ENCODE measurements at places on chromosomes 13 and 19.

GRCh38 chr13:21434588-21434987, 24.5 kb downstream of the ZDHHC20 start:
- DNase-seq = peak; percentile 8

DNA sequence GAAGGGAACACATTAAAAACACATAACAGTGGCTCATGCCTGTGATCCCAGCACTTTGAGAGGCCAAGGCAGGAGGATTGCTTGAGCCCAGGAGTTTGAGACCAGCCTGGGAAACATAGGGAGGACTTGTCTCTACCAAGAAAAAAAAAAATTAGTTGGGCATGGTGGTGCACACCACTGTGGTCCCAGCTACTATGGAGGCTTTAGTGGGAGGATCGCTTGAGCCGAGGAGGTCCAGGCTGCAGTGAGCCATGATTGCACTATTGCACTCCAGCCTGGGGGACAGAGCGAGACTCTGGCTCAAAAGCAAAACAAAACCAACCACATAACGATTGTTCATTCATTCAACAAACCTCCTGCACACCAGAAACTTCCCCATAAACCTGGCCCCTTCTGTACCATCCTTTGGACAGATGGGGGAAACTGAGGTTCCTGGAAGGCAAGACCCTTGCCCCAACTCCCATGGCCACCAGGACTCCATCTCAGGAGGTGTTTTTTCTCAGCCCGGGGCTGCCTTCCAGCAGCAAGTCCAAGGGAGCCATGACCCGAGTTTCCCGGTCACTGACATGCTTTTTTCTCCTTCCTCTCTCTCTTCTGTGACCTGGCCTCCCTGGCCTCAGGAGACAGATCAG, 4.3 kb downstream of the FOSB start:
- DNase-seq = no peak

GRCh38 chr13:101572456-101572855, 120.0 kb downstream of the ITGBL1 start:
- peak; percentile 28 for DNase-seq

- peak; percentile 80 for DNase-seq
These were observed 642.1 kb upstream of the ARGLU1 start for GRCh38 chr13:107209824-107210722.

DNA sequence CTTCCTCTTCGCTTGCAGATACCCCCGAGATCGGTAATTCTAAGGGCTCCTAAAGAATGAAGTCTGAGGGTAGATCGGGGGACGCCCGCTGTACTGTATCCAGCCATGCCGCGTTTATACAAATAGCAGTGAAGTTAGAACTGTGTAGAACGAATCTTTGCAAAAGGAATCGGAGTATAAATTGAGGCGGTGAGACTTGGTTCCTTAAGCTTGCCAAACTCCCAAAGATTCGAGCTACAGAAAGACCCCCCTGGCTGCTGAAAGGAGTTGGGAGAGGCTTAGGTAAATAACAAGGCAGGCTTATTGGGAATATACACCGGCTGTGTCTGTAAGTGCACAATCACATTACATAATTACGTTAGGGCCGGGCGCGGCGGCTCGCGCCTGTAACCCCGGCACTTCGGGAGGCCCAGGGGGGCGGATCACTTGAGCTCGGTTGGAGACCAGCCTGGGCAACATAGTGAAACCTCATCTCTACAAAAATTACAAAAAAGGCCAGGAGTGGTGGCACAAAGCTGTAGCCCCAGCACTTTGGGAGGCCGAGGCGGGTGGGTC, 12.2 kb downstream of the TMEM160 start:
- peak; percentile 33 for DNase-seq

DNA sequence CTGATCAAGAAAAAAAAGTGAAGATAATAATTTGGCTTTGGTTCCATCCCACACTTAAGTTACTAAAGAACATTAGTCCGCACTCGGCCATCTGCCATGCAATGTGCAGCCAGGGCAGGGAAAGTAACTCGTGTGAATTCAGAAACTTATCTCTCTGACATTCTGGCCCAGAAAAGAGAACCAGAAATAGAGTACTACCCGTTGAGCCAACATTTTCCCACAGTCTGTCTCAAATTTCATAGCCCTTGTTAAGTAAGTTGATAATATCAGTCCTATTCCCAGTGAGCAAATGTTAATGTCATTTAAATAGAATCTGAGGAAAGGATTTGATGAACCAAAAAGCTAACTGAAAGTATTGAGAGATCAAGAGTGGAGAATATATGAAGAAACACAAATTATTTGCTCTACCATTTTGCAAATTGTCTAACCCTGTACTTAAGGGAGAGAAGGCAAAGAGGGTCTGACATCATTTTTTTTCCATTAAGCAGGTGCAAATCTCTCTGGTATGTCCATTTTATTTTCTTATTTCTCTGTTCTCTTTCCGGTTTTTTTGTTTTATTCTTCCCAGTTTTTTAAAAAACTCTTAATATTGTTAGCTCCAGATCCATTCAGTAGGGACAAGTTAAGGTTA, 156.3 kb downstream of the NDFIP2 start:
- DNase-seq = peak; percentile 12

GRCh38 chr19:32068793-32069192, 276.6 kb upstream of the ZNF507 start:
- DNase-seq = no peak

- peak; percentile 80 for DNase-seq
These were observed 314.4 kb downstream of the PCDH9 start for GRCh38 chr13:66915596-66916185.

DNA sequence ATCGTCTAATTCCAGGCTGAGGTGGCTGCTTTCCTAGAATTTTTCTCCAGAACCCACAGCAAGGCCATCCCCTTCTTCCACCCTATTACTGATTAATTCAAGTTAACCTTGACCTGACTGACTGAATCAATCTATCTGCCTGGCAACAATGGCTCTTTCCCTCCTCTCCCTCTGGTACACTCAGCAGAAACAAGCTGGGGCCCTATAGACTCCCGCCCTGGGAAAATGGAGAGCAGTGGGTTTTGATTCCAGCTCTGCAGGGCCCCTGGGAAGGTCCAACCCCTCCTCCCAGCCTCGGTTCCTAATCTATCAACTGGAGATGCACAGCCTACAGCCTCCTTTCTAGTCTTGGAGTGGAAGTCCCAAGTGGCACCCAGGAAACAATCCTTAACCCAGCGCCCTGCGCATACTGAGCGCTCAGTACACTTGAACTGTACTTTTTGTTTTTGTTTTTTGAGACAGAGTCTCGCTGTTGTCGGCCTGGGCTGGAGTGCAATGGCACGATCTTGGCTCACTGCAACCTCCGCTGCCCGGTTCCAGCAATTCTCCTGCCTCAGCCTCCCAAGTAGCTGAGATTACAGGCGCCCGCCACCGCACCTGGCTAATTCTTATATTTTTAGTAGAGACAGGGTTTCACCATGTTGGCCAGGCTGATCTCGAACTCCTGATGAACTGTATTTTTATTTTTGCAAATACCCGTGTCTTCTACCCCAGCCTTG, 5.2 kb upstream of the C3 start:
- DNase-seq = no peak

- DNase-seq = no peak
These were observed 2.6 kb upstream of the SLC5A5 start for GRCh38 chr19:17869114-17869608.

DNA sequence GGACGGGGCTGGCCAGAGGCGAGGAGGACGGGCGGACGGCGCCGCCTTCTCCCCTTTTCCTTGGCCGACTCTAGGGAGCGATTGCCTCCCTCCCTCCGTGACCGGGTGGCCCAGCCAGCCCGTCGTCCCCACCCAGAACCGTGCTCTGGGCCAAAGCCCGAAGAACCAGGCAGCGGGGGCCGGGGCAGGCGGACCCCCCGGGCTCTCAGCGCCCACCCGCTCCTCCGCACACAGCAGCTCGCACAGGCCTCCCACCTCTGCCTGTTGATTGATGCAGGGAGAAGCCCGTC, 9.3 kb upstream of the MARCHF2 start:
- DNase-seq = no peak

- DNase-seq = peak; percentile 74
These were observed 14.8 kb downstream of the LYPD3 start for GRCh38 chr19:43450545-43450997.

- DNase-seq = no peak
These were observed 27.8 kb upstream of the F2RL3 start for GRCh38 chr19:16861011-16861410.

GRCh38 chr13:58160980-58161379, 529.4 kb downstream of the PCDH17 start:
- DNase-seq = no peak

DNA sequence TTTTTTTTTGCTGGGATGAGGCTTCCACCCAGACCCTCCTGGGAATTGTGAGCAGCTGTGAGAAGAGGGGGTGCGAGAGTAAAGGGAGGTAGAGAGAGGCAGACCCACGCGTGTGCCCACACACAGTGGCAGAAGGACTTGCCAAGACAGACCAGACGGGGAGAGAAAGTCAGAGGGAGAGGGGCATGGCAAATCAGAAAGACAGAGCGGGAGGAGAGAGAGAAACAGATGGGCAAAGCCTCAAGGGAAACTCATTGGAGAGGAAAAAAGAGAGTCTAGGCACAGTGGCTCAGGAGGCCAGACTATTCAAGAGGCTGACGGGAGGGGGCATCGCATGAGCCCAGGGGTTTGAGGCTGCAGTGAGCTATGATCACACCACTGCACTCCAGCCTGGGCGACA, 17.0 kb downstream of the CATSPERG start:
- DNase-seq = no peak

DNA sequence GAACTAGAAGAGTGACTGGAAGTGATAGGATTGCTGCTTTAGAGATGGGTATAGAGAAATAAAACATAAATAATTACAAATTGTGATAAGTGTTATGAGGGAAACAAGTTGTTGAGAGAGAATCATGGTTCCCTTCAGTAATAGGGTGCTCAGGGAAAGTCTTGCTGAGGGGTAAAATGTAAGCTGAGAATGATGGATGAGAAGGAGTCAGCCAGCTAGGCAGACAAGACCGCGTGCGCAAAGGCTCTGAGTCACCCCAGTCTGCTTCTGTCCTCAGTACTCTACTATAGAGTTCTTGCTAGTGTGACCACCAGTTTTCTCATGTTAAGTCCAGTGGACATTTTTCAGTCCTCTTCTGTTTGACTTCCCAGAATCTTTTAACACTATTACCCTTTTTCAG, 39.5 kb downstream of the PCCA start:
- DNase-seq = peak; percentile 69

- no peak for DNase-seq
These were observed 43.9 kb upstream of the TSC22D1 start for GRCh38 chr13:44620057-44620456.

DNA sequence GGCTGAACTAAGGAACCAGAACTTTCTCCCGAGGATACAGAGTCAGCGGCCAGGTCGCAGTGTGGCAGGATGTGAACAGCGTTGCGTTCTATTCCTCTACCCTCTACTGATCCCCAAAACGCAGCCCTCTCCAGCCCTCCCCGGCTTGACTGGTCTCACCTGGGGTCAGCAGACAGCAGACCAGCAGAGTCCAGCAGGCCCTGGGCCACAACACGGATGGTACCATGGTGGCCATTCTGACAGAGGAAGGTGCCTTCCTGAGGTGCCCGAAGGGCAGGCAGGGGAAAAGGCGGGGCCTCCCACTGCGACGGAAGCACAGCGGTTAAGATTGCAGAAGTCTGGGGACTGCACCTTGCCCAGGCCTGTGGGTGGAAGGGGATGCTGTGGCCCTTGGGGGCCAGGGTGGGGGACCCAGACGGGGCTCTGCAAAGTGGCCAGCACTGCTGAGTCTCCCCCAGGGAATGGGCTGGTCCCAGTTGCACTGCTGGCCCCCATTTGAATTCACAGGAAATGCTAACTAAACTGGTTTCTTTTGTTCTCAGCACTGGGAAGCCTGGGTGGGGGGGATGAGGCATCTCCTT, at the start of gene ICAM3:
Gene ICAM3, minus strand, starts transcription at position 245 of the 581 bp plus-strand sequence. Its CDS starts 10 bp downstream, at position 235.
- no peak for DNase-seq

DNA sequence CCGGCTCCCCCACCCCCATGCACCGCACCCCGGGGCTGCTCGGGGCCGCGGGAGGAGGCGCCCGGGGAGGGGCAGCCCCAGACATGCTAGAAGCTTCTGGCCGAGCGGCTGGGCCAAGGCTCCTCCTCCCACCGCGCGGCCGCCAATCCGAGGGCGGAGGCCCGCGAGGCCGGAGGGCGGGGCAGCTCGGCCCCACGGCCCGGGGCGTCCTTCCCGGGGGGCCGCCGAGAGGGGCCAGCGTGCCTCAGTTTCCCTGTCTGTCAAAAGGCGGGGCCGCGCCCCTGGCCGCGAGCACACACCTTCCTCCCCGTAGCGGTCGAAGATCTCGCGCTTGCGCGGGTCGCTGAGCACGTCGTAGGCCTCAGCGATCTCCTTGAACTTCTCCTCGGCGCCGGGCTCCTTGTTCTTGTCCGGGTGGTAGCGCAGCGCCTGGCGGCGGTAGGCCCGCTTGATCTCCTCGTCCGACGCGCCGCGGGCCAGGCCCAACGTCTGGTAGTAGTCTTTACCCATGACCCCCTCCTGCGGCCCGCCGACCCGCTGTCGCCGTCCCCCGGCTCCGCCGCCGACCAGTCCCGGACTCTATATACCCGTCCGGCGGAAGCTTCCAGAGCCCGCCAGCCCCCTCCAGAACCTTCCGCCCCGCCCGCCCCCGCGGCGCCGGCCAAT, at the start of gene DNAJB1:
Gene DNAJB1, minus strand, starts transcription at position 558 of the 666 bp plus-strand sequence. Its CDS starts 48 bp downstream, at position 510.
- peak; percentile 86 for DNase-seq

DNA sequence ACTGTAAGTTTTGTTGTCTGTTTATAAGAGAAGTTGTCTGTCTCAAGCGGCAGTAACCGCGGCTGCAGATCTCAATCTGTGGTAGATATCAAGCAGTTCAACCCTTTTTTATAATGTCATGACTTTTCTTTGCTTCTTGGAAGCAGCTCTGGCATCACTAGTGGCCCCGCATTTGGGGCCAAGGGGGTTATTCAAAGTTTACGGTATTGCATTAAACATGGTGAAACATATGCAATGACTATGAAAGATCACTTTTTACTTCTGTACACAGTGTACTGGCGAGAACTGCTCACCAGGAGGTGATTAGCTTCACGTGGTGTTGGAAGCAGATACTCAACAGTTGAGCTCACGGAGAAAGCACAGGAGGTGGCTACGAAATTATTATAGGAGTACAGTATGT, 4.6 kb upstream of the FFAR3 start:
- DNase-seq = peak; percentile 26

Measured in iris pigment epithelial cell (primary cell).